Liver (tissue), 10 donors: ENCODE measurements at places on chromosomes 2 and 18. TPM values are rescaled to one million over a fixed set of nuclear protein-coding genes. Genes with fewer than 3 reads are reported as not detected.

Gene GATA6
- polyA plus RNA-seq: 6.2 TPM

DNA sequence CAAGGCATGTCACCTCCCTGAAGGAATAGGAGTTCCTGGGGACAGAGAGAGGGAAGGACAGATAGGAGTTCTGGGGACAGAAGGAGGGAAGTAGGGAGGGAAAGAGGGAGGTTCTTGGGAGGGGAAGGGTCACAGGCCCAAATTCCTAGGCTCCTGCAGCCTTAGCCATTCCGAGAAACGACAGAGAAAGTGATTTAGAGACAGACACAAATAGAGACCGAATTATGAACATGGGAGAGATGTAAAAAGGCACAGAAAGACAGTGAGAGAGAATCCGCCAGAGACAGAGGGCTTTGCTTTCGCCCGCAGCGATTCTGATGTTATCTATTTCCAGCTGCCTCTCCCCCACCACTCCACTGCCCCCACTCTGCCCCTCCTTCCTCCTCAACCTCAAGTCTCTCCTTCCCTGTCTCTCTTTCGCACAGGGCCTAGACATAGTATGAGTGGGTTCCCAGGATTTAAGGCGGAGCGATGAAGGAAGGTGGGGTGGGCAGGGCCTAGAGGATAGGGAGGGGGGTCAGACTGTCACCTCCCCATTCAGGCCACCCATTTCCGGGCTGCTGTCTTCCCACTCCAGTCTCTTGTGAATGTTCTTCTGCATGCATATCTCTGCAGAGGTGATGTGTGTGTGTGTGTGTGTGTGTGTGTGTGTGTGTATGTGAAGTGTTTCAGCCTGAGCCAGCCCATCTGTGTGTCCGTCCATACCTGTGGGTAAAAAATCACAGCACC is 3.3 kb upstream of the WNT6 start:
- H3K36me3 ChIP-seq: no peaks in the 10 kb centered on the region
- no peak overlapping the region for H3K4me3 ChIP-seq
- no peak overlapping the region for H3K27ac ChIP-seq
- no peak for DNase-seq
- H3K27me3 ChIP-seq: peaks cover 2% of the 10 kb centered on the region

Gene TMEM87B
- polyA plus RNA-seq: 5.5 TPM

DNA sequence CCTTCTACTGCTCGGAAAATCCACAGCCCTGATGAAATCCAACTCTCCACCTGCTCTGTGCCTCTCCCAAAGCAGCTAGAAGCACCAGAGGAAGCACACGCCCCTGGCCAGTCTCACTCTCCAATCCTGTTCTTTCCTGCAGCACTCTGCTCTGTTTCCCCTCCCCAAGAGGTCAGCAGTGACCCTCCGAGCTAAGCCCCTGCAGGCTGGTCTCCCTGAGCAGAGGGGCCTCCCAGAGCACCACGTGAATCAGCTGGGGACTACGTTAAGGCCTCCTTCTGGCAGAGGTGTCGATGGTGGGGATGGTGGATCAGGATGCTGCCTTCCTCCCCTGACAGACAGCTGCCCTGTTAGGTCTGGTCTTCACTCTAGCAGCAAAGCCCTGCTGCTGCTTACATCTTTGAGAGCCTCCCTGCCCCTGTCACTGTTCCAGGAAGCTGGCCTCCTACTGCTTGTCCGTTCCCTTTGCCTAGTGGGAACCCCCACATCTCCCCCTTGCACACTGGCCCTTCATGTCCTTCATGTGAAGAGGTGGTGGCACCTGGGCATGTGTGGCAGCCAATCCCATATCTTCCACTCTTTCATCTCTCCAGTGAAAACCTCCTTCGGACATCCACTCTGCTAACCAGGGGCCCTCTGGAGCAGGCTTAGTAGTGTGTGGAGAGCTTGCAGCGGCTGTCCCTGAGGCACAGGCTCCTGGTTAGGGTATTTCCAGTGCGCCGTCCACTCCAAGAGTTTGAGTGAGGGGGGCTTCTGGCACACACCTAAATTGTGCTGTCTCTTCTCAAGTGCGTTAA is 307.5 kb upstream of the HS6ST1 start:
- H3K36me3 ChIP-seq: no peaks in the 10 kb centered on the region
- no peak overlapping the region for H3K4me3 ChIP-seq
- no peaks in the 10 kb centered on the region for H3K4me1 ChIP-seq
- no peaks in the 10 kb centered on the region for H3K27me3 ChIP-seq

- no peak overlapping the region for H3K4me3 ChIP-seq
- no peaks in the 10 kb centered on the region for H3K27me3 ChIP-seq
- H3K36me3 ChIP-seq: no peaks in the 10 kb centered on the region
- peaks cover 58% of the 10 kb centered on the region for H3K4me1 ChIP-seq
- peak overlapping the region; percentile 85 for H3K27ac ChIP-seq
- DNase-seq: no peak
These were observed 7.2 kb upstream of the PROC start for GRCh38 chr2:127410871-127411652.

Gene SCTR
- 0.31 TPM for polyA plus RNA-seq

Gene LYG1
- polyA plus RNA-seq: 0.52 TPM

Gene HOXD12
- not detected for polyA plus RNA-seq

DNA sequence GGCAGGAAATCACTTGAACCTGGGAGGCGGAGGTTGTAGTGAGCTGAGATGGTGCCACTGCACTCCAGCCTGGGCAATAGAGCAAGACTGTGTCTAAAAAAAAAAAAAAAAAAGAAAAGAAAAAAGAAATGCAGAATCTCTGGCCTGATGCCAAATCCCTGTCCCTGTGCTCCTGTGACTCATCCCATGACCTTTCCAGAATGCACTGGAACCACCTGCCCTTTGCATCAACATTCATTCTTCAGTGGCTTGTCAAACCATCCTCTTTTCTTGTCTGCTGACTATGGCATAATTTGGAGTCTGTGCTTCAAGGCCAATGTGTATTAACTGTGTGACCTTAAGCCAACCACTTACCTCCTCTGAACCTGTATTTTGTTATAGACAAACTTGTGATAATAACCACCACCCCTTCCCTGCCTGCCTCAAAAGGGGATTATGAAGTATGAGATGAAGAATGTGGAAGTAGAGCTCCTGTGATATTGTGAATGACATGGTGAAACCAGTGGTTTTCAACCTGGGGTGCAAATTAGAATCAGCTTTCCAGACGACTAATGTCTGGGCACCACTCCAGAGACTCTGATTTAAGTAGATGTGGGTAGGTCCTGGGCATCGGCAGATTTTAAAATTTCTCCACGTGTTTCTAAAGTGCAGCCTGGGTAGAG is 189.3 kb downstream of the CLIP4 start:
- H3K4me3 ChIP-seq: no peak overlapping the region
- H3K27me3 ChIP-seq: no peaks in the 10 kb centered on the region
- no peak overlapping the region for H3K27ac ChIP-seq

Gene ASTL
- polyA plus RNA-seq: not detected

Gene CD207
- polyA plus RNA-seq: not detected

DNA sequence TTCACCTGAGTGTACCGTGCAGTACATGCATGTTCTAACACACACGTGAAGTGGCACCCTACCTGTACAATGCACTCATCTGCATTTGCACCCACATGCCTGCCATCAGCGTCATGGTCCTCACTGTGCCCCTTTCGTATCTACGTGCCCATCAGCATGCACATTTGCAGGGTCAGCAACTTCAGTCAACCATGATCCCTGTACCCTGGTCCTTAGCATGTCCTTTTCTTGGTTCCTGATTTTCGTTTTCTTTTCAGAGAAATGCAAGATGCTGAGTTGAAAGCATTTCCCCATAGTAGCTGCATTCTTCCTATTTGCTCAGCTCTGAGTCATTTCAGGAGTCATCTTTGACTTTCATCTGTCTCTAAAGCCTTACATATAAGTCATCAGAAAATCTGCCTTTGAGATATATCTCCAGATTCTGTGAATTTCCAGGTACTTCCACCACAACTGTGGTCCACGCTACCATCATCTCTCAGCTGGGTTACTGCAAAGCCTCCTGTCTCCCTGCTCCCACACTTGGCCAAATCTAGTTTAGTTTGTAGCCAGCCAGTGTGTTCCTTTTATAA is 14.7 kb upstream of the PUM2 start:
- H3K4me3 ChIP-seq: no peak overlapping the region
- no peaks in the 10 kb centered on the region for H3K36me3 ChIP-seq
- H3K27ac ChIP-seq: no peak overlapping the region
- H3K27me3 ChIP-seq: no peaks in the 10 kb centered on the region

- H3K27me3 ChIP-seq: no peaks in the 10 kb centered on the region
- H3K4me3 ChIP-seq: no peak overlapping the region
- no peak for DNase-seq
- peaks cover 4% of the 10 kb centered on the region for H3K4me1 ChIP-seq
- no peaks in the 10 kb centered on the region for H3K36me3 ChIP-seq
These were observed 21.0 kb upstream of the EDAR start for GRCh38 chr2:109009920-109010610.

Gene HOXD8
- 0.06 TPM for polyA plus RNA-seq

Gene CCDC148
- polyA plus RNA-seq: 0.02 TPM
